Stimulated activated CD4-positive, alpha-beta T cell treated with anti-CD3 and anti-CD28 coated beads, TNF-alpha, amount 100 ng/mL, for 4 hours (primary cell): ENCODE measurements at places on chromosomes 3 and 15.

GRCh38 chr3:113287111-113287802, 75.9 kb downstream of the BOC start:
- no peak for DNase-seq

GRCh38 chr3:3696345-3696744, 102.9 kb upstream of the LRRN1 start:
- DNase-seq: no peak

- no peak for DNase-seq
Measured at GRCh38 chr3:183151821-183152351, 10.6 kb downstream of the LAMP3 start.

- DNase-seq: no peak
Measured at GRCh38 chr3:58150810-58151199, 60.0 kb downstream of the DNASE1L3 start.

DNA sequence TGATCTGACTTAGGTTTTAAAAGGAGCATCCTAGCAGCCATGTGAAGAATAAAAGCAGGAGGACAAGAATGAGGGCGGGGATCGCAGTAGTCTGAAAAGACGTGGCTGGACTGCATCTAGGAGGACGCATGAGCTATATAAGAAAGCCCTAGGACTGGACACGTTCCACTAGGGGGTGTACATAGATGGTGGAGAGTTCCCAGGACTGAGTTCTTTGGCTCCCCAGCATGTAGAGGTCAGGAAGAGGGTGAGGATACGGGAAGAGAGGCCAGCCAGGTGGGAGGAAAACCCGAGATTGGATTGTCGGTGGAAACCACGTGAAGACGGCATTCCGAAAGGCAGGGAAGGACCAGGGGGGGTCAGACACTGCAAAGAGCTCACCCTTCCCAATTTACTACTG, 64.2 kb upstream of the CFAP161 start:
- DNase-seq: no peak

- DNase-seq: no peak
Measured at GRCh38 chr3:191435981-191436380, 25.0 kb upstream of the PYDC2 start.

- DNase-seq: peak; percentile 58
Measured at GRCh38 chr15:31128919-31129768, 27.6 kb upstream of the TRPM1 start.

DNA sequence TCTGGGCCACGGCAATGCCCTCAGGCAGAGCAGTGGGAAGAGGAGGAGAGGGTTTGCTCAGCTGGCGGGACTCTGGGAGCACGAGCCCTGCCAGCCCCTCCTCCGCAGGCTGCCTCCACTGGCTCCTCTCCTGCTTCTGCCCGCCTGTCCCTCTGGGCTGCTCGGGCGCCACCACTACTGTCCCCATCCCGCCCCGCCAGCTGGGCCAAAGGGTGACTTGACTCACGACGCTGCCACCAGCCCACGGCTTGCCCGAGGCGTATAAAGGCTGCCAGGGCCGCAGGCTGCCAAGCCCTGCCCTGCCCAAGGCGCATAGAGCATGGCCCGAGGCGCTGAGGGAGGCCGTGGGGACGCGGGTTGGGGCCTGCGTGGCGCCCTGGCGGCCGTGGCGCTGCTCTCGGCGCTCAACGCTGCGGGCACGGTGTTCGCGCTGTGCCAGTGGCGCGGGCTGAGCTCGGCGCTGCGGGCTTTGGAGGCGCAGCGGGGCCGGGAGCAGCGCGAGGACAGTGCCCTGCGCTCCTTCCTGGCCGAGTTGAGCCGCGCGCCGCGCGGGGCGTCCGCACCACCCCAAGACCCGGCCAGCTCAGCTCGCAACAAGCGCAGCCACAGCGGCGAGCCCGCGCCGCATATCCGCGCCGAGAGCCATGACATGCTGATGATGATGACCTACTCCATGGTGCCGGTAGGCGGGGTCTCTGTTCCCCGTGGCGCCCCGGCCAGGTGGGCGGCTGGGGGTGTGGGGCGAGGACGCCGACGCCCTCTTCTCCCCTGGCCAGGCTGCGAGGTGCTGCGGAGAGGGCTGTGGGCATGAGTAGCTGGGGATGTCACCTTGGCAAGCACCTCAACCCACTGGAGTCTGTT, at the start of gene GLDN:
TSS of gene GLDN (plus strand) at position 290 of the 861 bp plus-strand sequence. CDS start at position 320, 30 bp downstream.
- no peak for DNase-seq

GRCh38 chr3:47441796-47442551, 33.8 kb downstream of the SCAP start:
- DNase-seq: no peak

GRCh38 chr15:100101426-100102089, 240.2 kb downstream of the ADAMTS17 start:
- DNase-seq: no peak

GRCh38 chr15:78211189-78211921, 23.0 kb downstream of the ACSBG1 start:
- no peak for DNase-seq

GRCh38 chr3:84755860-84756259, 202.9 kb upstream of the CADM2 start:
- DNase-seq: no peak

GRCh38 chr15:34065941-34066340, 26.9 kb upstream of the AVEN start:
- DNase-seq: no peak

- no peak for DNase-seq
Measured at GRCh38 chr3:194740859-194741491, 55.3 kb downstream of the FAM43A start.

- no peak for DNase-seq
Measured at GRCh38 chr3:8278448-8278847, 223.2 kb upstream of the LMCD1 start.

- DNase-seq: no peak
Measured at GRCh38 chr3:158718490-158719170, 13.6 kb downstream of the RARRES1 start.

DNA sequence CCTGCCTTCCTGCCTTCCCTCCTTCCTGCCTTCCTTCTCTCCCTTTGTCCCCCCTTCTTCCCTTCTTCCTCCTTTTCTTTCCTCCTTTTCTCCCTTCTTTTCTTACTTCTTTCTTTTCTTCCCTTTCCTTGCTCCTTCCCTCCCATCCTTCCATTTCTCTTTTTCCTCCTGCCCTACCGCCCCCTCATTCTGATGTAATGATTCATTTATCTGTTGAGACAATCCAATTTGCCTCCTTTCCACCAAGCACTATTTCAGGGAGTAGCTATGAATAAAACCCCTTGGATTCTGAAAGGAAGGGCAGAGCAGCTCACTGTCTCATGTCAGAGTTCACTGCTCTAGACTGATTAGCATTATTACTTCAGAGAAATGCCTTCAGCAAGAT, 462.6 kb downstream of the PDCD6IP start:
- DNase-seq: no peak

GRCh38 chr3:10173095-10173925, 8.6 kb downstream of the IRAK2 start:
- DNase-seq: no peak

DNA sequence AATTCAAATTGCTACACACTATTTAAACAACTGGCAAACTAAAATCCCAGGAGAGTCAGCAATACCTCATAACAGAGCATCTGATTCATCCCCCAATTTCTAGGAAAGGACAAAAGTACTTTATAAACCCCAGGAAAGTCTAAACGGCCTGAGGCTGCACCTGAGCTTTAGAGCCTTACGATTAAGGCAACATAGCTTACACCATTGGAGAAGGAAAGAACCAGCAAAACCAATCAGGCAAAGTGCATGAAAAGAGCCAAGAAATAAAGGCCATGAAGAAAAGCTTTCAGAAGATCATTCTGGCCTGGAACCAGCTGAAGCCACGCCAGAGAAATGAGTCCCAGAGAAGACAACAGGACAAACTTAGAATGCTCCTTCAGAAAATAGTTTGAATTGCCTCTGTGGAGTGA, 48.1 kb downstream of the PTPN9 start:
- DNase-seq: no peak

DNA sequence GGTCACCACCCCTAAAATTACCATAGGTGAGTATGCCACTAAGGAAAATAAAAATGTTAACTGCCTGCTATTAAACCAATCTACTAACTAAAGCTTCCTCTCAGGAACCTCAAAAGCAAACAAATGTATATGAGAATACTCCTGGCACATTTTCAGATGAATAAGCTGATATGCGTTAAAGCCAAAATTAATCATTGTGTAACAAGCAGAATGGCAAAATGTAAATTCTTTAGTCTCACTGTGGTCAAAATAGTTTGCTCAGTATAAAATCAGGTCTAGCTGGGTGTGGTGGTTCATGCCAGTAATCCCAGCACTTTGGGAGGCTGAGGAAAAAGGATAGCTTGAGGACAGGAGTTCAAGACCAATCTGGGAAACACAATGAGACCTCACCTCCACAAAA, 53.6 kb downstream of the SUMF1 start:
- no peak for DNase-seq

DNA sequence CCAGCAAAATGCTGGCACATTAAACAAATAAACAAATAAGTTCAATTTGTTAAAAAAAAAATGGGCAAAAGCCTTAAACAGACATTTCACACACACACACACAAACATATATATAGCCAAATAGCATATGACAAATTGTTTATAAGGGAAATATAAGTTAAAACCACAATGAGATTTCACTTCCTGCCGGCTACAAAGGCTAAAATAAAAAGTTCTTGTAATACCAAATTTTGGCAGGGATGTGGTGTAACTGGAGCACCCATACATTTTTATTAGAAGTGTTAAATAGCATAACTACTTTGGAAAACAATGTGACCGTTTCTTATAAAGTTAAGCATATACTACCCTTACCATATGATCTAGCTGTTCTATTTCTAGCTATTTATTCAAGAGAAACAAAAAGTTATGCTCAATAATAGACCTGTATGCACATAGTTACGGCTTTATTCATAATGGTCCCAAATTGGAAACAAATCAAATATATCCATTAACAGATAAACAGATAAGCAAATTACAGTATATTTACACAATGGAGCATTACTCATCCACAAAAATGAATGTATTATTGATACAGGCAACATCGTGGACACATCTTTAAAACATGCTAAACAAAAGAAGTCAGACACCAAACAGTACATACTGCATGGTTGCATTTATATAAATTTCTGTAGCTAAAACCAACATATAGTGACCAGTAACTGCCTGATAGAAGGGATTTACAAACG, 93.9 kb downstream of the EOMES start:
- no peak for DNase-seq

DNA sequence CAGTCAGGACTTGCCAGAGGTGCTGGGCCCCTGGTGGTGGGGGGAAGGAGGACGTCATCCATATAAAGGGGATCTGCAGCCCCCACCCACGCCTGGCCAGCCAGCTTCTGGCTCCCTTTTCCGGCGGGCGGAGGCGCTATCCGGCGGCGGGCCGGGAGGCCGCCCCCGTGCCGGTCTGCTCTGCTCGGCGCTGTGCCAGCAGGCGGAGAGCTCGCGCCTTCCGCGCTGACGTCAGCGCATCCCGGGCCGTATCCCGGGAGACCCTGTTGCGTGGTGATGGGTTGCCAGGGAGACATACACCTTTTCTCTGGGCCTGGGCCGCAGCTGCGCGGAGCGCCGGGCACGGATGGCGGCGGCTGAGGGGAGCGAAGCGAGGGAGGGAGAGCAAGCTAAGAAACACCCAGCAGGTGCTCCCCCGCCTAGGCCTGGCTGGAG, 1.1 kb downstream of the FAM131A start:
- DNase-seq: no peak

- no peak for DNase-seq
Measured at GRCh38 chr15:78360367-78360801, 20.2 kb downstream of the CRABP1 start.

- DNase-seq: no peak
Measured at GRCh38 chr3:151316267-151316991, at the start of gene GPR87. TSS of gene GPR87 (minus strand) at chr3:151316820. CDS start at chr3:151300100, 16,720 bp downstream.

GRCh38 chr3:47288966-47289910, 6.5 kb downstream of the KLHL18 start:
- no peak for DNase-seq

- no peak for DNase-seq
Measured at GRCh38 chr3:48966876-48967361, 23.1 kb upstream of the P4HTM start.

DNA sequence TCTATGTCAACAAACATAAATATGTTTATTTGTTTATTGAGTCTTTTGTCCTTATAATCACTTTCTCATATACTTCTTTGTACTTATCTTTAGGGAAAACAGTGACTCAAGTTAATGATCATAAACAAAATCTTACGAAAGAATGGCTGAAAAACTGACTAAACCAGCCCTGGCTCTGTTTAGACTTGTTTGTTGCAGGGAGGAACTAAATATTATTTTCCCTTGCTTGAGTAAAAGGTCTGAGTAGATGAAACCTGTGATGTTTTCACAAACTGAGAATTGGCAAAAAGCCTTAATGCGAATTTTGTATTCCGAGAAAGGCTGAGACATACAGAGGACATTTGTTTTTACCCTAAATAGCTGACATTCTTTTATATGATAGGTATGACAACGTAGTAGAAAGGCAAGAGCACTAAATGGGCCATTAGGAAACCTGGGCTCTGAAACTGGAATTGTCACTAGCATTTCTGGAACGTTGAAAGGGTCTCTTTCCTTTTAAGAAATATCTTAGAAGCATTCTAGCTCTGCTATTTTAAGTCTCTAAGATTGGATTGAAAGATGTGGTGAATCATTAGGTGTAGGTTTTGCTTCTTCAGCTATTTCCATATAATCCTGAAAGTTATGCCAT, 18.2 kb upstream of the CLDN16 start:
- DNase-seq: no peak

DNA sequence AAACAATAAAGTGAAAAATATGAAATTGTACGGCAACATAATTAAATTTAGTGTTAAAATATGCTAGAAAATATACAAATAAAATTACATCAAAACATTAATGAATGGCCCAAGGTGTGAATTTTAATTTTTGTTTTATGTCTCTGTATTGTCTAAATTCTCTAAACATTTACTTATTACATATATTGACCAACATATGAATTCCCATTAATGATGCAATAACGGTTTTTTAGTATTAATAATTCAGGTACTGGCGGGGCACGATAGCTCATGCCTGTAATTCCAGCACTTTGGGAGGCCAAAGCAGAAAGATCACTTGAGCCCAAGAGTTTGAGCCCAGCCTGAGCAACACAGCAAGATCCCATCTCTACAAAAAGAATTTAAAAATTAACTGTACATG, 20.6 kb upstream of the XRN1 start:
- DNase-seq: no peak

DNA sequence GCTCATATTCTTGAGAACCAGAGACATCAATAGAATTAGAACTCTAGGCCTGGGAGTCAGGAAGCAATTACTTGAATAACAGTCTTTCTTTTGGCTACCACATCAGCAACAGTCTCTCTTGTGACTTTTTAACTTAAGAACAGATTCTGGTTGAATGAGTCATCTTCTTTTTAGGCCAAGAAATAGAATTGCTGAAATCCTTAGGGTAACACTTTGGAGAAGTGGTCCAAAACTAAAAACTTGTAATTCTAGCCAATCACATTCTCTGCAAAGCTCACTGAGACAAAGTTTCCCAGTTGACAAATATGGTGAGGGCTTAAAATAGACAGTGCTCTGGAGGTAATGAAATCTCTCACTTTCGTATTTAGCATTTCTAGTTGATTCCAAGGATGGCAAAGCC, 238.0 kb downstream of the SHOX2 start:
- no peak for DNase-seq

DNA sequence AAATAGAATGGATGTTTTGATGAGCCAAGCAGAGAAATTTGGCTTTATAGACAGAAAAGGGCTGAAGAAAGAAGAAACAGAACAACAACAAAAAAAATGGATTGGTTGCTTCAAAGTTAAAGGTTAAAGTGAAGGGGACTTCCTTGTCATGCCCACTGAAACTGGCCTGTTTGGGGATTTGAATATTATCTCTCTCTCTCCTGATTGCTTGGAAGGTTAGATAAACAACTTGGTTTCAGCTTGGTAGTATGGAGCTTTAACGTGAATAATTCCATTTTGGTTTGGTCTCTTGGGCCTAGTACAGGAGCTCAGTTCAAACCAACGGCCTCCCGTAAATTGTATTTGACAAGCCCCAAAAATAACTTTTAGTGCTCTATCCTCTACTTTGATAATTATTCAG, 70.8 kb upstream of the MBNL1 start:
- no peak for DNase-seq
